8988T (cell line): ENCODE measurements at places on chromosomes 12 and 14.
A peak's percentile ranks its signal among the peaks of the same experiment; 100 is the strongest.

DNA sequence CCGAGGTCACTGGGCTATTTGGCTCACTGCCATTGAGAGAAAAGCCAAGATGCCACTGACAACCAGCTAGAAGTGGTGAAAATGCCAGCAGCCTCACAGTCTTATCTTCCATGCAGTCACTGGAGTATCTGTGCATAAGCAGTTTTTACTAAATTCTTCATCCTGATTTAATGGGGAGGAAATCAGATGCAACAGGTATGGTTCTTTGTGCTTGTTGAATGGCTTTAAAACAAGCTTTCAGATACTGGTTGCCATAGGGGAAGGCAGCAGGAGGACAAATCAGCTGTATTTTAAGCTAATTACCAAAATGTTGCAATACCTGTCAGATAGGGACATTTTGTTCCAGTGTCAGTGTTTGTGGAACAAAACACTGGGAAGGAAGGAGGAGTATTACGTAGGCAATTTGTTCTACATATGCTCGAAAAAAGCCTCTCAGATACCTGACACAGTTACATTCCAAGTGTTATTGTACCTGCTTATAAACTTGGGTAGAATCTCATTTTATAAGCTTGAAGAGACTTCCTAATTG is 54.1 kb upstream of the ARHGAP5 start:
- no peak for DNase-seq

- no peak for DNase-seq
These were observed 235.5 kb downstream of the AKAP6 start for GRCh38 chr14:32564596-32564995.

- peak; percentile 21 for DNase-seq
These were observed 353.4 kb downstream of the KCNH5 start for GRCh38 chr14:62691647-62692489.

GRCh38 chr14:71714225-71714624 is 218.0 kb upstream of the RGS6 start:
- DNase-seq = no peak
